ENCODE measurements at places on chromosomes 12 and 14.

GRCh38 chr12:122537021-122537420 is 10.0 kb downstream of the KNTC1 start:
- no peak for DNase-seq

GRCh38 chr12:87836190-87836589 is 193.0 kb downstream of the C12orf50 start:
- no peak for DNase-seq

DNA sequence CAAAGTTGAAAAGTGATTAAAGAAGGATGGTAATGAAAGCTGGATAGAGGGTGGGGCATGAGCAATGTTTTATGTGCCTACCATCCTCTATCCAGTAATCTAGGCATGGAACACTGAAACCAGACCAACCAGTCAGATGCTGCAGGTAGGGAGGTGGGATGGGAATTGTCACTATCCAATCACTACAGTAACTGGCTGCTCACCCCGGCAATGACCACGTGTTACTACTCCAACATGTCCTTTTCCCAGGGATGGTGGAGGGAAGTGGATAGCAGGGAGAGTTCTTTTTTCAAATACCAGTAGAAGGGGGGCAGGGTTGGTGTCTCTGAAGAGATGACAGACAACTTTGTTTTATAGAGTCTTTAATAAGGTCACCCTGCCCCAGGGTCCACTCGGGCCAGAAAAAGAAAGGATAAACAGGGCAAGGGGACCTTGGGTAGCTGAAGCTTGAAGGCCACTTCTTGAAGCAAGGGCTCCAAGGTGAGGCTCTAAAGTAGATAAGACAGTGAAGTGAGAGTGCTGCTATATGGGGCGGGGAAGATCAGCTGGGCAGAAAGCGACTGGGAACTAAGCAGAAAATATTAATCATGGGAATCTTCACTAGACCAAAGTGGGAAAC is 14.7 kb upstream of the CDH24 start:
- no peak for DNase-seq

DNA sequence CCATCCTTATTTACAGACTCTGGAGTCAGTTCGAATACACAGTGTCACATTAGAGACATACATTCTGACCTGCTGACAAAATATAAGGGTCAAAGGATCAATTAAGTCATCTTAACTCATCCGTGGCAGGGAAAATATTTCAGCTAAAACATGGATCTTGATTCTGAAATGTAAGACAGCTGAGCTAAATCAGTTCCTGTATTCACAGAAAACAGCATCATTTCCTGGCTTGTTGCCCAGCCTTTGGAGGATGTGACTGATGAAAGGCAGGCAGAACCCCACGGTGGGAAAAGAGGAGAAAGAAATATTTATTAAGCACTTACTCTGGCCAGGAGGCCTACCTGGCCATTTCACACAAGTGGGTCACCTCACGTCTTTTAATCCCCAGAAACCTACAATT is 101.9 kb downstream of the GAS2L3 start:
- DNase-seq: no peak

GRCh38 chr12:113152835-113153814 is 3.6 kb downstream of the CFAP73 start:
- DNase-seq: peak; percentile 84

- no peak for DNase-seq
These were observed 217.6 kb upstream of the CNTN1 start for GRCh38 chr12:40474630-40475029.

- no peak for DNase-seq
These were observed 60.8 kb downstream of the RASSF3 start for GRCh38 chr12:64670919-64671639.

- no peak for DNase-seq
These were observed 20.9 kb downstream of the PUS7L start for GRCh38 chr12:43737646-43738045.

DNA sequence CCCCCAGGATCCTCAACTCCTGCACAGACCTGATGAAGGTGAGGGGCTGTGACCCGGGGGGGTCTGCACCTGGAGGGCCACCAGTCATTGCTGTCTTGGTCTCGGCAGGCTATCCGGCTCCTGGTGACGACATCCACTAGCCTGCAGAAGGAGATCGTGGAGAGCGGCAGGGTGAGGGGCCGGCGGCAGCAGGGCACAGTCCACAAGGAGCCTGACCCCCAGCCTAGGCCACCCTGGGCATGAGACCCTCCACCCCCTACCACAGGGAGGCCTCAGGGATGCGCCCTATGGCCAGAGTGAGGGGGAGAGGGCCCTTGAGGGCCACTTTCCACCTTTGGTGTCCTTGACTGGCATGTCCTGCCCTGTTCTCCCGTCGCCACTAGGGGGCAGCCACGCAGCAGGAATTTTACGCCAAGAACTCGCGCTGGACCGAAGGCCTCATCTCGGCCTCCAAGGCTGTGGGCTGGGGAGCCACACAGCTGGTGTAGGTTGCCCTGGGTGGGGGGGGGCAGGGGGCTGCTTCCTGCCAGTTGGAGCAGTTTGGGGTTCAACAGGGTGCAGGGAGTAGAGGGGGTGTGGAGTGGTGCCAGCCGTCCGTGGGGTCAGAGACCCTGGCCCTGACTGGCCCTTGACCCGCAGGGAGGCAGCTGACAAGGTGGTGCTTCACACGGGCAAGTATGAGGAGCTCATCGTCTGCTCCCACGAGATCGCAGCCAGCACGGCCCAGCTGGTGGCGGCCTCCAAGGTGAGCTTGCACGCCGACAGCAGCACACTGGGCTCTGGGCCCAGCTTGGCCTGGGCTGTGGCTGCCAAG is 25.0 kb downstream of the HIP1R start:
- DNase-seq: peak; percentile 90

DNA sequence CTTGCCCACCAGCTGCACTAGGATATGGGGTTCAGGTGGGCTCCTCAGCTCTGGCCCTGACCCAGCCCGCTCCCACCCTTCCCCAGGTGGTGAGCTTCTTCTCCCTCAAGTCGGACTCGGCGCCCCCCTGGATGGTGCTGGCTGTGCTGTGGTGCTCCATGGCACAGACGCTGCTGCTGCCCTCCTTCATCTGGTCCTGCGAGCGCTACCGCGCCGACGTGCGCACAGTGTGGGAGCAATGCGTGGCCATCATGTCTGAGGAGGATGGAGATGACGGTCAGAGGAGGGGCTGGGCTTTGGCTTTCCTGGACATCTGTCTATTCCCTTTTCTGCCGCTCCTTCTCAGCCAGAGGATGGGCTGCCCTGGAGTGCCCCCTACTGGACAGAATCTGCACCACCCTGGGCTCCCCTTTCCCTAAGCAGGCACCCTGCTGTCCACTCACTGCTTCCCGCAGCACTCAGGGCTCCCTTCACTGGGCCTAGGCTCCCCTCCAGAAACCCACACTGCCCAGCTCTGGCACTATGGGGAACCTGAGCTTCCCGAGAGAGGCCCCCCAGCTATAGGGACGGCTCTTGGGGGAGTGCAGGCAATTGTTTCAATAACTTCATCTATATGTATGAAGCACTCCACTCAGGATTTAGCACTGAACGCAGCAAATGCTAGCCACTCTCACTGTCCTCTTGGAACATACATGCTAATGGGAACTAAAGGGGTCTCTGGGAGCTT is 2.6 kb upstream of the P3H3 start:
- peak; percentile 90 for DNase-seq

- DNase-seq: no peak
These were observed 25.2 kb upstream of the KLHL42 start for GRCh38 chr12:27754795-27755194.

DNA sequence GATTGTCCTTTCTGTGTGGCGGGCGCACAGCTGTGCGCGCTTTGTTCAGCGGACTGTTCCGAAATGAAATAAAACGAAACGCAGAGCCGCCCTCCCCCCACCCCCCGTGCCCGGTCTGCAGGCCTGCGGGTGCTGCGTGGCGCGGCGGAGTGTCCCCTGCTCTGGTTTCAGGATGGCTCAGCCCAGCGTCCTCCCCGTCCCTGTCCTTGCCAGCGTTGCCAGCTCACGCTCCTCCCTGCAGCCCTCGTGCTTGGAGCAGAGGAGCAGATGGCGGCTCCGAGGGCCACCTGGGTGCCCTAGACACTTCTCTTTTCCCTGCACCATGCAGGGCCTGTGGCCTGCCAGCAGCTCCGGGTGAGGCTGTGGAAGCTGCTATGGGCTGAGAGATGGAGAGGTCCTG is 17.5 kb upstream of the BEGAIN start:
- no peak for DNase-seq

- no peak for DNase-seq
These were observed 267.2 kb downstream of the PAWR start for GRCh38 chr12:79423560-79423959.

- no peak for DNase-seq
These were observed 151.3 kb downstream of the BTG1 start for GRCh38 chr12:91994208-91994797.

DNA sequence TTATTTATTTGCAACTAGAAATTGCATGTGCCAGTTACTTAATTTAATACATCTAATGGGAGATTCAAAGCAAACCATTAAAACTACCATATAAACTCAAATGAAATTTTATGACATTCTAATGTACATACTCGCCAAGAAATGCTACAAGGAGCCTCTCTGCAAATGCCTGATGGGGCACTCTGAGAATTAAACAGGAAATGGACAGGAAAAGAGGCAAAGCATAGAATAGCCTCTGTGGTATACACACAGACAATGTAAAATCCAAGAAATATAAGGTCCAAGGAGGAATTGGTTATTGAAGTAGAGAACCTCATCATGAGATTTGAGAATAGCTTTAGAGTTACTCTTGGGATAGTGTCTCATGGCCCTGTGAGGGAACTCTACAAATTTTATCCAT is 41.2 kb downstream of the RAB21 start:
- no peak for DNase-seq

DNA sequence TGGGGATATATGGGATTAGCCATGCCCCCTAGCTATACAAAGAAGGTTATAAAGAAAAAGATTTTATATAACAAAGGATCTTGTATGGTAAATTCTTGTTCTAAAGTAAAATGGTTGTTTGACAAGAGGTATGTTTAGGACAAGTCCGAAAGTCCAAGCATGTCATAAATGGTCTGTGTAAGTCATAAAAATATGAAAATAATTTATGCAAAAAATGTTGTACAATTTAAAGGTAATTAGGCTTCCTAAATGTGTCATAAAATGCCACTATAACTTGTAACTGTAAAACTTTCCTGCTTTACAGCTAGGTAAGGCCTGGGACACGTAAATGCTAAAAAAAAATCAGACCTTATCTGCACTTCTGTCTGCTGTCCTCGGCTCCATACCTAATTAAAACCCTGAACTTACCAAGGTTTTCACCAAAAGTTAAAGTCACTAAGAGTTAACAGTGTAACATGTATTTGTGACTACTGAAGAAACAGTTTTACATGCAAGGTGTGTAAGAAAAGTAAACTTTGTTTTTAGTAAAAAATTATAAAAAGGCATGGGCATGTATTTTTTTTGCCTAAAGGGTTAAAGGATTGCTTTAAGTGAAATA is 110.0 kb upstream of the RESF1 start:
- DNase-seq: no peak

GRCh38 chr12:90682398-90682797 is 272.6 kb downstream of the CCER1 start:
- DNase-seq: no peak

GRCh38 chr14:79670811-79671210 is 540.5 kb downstream of the DIO2 start:
- no peak for DNase-seq

DNA sequence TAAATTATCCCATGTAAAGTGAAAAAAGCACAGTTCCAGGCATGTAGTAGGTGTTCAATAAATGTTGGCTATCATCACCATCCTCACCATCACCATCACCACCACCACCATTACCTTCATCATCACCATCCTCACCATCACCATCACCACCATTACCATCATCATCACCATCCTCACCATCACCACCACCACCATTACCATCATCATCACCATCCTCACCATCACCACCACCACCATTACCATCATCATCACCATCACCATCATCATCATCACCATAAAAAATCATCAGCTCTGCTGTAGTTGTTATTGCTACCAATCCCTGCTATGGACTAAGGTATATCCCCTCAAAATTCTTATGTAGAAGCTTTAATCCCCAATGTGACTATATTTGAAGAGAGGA is 15.1 kb downstream of the ISCU start:
- no peak for DNase-seq

Measured in left ventricle myocardium superior (tissue), 1 donor.